ENCODE measurements at places on chromosomes 7 and 10. TPM values are rescaled to one million over a fixed set of nuclear protein-coding genes. Genes with fewer than 3 reads are reported as not detected.

EPO gene
- total RNA-seq: not detected

PRR15 gene
- 1.1 TPM for total RNA-seq

EPC1 gene
- total RNA-seq: 30.8 TPM

POM121C gene
- 16.5 TPM for total RNA-seq

GDF2 gene
- not detected for total RNA-seq

STAMBPL1 gene
- 11.6 TPM for total RNA-seq

SEMA4G gene
- under 0.01 TPM for total RNA-seq

MYH16 gene
- total RNA-seq: under 0.01 TPM

ANKRD2 gene
- total RNA-seq: 0.72 TPM

FAM107B gene
- total RNA-seq: 30.0 TPM

GRCh38 chr10:43265799-43266721 lies 805 bp downstream of the RASGEF1A start:
- no peak overlapping the region for H3K4me3 ChIP-seq
- peaks cover 37% of the 10 kb centered on the region for H3K27me3 ChIP-seq
- peak; percentile 90 for DNase-seq
- no peaks in the 10 kb centered on the region for H3K4me1 ChIP-seq
- H3K36me3 ChIP-seq: no peaks in the 10 kb centered on the region

GRCh38 chr7:29622335-29623265 lies 59.0 kb downstream of the PRR15 start:
- peak overlapping the region; percentile 31 for H3K4me3 ChIP-seq
- peak; percentile 85 for DNase-seq
- no peaks in the 10 kb centered on the region for H3K27me3 ChIP-seq
- H3K27ac ChIP-seq: peak overlapping the region; percentile 64
- H3K4me1 ChIP-seq: peaks cover 19% of the 10 kb centered on the region
- H3K36me3 ChIP-seq: no peaks in the 10 kb centered on the region

DNA sequence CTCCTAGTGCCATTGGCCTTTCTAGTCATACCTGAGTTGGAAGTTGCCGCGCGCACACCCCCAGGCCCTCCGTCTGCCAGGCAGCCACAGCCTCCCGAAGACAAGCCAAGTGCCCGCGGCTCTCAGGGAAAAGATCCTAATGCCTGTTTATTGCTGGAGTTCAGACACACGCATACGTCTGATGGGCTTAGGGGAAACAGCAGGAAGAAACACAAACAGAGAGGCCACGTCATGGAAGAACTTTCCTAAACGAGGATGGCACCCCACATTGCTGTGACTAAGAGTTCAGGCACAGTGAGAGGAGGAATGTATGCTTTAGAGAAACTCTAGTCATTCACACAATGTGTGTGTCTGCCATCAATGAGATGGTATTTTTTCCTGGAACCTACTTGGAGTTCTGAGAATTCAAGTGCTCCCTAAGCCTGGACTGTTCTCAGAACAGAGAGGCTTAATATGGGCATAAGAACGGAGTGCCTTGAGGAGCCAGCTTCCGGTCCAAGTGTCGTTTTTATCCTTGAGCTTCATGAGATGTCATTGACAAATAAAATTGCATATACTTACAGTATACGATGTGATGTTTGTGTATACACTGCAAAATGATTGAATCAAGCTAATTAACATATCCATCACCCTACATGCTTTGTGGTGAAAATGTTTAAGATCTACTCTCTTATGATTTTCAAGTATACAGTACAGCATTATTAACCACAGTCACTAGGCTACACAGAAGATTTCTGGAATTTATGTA lies 11.6 kb upstream of the RBP3 start:
- H3K27me3 ChIP-seq: peaks cover 32% of the 10 kb centered on the region
- no peak overlapping the region for H3K4me3 ChIP-seq

DNA sequence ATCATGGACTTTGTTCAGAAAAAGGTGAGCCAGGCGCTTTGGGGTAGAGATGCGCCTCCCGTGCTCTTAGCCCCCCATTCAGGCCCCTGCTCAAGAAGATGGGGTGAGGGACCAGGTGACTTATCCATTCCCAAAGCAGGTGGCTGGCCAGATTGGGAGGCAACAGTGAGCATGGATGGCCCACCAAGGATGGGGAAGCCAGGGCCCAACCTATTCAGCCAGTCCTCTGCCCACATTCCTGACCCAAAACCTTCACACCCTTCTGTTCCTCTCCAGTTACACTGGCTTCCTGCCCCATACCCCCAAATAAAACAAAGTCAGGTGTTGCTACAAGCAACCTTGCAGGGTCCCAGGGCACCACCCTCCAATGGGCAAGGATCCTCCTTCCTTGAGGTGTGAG lies 44.4 kb downstream of the TSPAN15 start:
- H3K36me3 ChIP-seq: no peaks in the 10 kb centered on the region
- H3K27me3 ChIP-seq: no peaks in the 10 kb centered on the region
- H3K4me3 ChIP-seq: no peak overlapping the region
- no peak for DNase-seq
- no peak overlapping the region for H3K27ac ChIP-seq

GRCh38 chr7:17062151-17063044 lies 180.6 kb upstream of the AGR3 start:
- H3K4me3 ChIP-seq: no peak overlapping the region
- DNase-seq: no peak
- H3K27me3 ChIP-seq: no peaks in the 10 kb centered on the region
- no peak overlapping the region for H3K27ac ChIP-seq

DNA sequence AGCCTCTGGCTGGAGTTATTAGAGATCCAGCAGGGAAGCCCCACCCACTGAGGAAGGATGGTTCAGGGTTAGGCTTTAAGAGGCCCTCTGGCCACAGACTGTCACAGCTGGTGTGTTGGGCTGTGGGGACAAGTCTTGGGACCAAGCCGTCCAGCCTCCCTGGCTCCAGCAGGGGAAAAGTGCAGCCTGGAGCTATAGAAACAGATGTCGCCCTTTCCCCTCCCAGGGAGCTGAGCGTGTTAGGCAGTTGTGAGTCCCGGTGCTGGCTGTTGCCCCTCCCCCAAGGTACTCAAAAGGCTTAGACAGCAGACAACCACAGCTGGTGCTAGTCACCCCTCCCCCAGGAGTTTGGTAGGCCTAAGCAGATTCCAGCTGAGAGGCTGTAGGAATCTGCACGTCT lies 143.4 kb downstream of the TMEM168 start:
- no peaks in the 10 kb centered on the region for H3K27me3 ChIP-seq
- no peak overlapping the region for H3K27ac ChIP-seq
- H3K4me1 ChIP-seq: no peaks in the 10 kb centered on the region
- H3K36me3 ChIP-seq: no peaks in the 10 kb centered on the region

DNA sequence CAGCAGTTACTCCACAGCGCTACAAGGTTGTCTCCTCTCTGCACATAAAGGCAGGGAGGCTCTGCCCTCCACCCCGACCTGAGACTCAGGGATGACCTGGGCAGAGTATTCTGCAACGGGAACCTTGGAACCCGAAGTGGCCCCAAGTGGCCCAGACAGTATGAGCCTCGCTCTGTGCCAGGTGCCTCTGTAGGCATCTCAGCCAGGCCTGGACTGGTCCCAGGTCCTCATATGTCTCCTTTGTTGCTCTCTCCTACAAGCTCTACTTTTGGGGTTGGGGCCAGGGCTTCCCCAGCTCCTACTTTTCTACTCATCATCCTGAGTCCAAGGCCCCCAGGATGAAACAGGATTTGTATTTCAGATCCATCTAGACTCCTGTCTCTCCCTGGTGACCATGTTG lies 241.5 kb upstream of the PRSS1 start:
- H3K27ac ChIP-seq: no peak overlapping the region
- no peak overlapping the region for H3K4me3 ChIP-seq
- H3K27me3 ChIP-seq: peaks cover 38% of the 10 kb centered on the region
- no peaks in the 10 kb centered on the region for H3K36me3 ChIP-seq
- no peak for DNase-seq
- H3K4me1 ChIP-seq: peaks cover 3% of the 10 kb centered on the region

GRCh38 chr10:122181041-122181732 lies 89.9 kb upstream of the BTBD16 start:
- no peak for DNase-seq
- H3K27me3 ChIP-seq: no peaks in the 10 kb centered on the region
- H3K4me1 ChIP-seq: peaks cover 40% of the 10 kb centered on the region

GRCh38 chr7:20152511-20152910 lies 64.7 kb downstream of the MACC1 start:
- H3K27ac ChIP-seq: no peak overlapping the region
- no peak for DNase-seq
- no peaks in the 10 kb centered on the region for H3K4me1 ChIP-seq
- no peaks in the 10 kb centered on the region for H3K36me3 ChIP-seq

GRCh38 chr7:143434660-143435059 lies 8.6 kb upstream of the TAS2R60 start:
- H3K27me3 ChIP-seq: no peaks in the 10 kb centered on the region
- H3K4me3 ChIP-seq: no peak overlapping the region
- no peak for DNase-seq
- peaks cover 8% of the 10 kb centered on the region for H3K4me1 ChIP-seq
- no peaks in the 10 kb centered on the region for H3K36me3 ChIP-seq
- no peak overlapping the region for H3K27ac ChIP-seq

DNA sequence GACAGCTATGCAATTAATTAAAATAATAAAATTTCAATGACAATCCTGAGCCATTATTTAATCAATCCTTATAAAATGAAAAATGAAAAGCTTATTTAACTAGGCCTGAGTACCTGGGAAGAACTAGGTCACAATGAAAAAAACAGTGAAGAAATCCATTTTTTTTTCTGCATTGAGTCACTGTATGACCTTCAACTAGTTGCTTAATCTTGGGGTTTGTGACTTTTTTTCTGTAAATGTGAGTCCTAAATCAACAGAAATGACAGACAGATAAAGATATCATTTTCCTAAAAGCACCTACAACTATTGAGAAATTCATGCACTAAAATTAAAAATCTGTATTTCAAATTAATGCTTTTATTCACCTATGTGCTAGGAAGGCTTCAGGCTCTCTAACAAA lies 96.8 kb downstream of the TMEM26 start:
- no peak overlapping the region for H3K4me3 ChIP-seq
- H3K27me3 ChIP-seq: no peaks in the 10 kb centered on the region
- no peak for DNase-seq
- no peak overlapping the region for H3K27ac ChIP-seq
- no peaks in the 10 kb centered on the region for H3K4me1 ChIP-seq

- H3K36me3 ChIP-seq: no peaks in the 10 kb centered on the region
- peaks cover 15% of the 10 kb centered on the region for H3K4me1 ChIP-seq
- peak overlapping the region; percentile 73 for H3K4me3 ChIP-seq
- peaks cover 86% of the 10 kb centered on the region for H3K27me3 ChIP-seq
- H3K27ac ChIP-seq: no peak overlapping the region
These were observed 166.4 kb upstream of the PPP1R3A start for GRCh38 chr7:114085313-114085591.

DNA sequence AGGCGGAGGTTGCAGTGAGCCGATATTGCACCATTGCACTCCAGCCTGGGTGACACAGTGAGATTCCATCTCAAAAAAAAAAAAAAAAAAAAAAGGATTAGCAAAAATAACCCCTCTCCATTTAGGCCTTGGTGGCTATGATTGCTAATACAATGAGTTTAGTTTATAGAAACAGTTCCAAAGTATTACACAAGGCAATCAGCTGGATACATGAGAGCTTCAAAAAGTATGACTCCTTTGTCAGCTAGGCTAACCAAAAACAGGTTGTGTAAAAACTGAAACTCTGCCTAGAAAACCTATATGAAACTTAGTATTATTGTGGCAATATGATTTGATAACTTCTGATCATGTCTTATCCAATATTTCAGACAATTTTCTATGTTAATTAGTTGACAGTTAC lies 57.2 kb downstream of the SUGCT start:
- no peak overlapping the region for H3K4me3 ChIP-seq
- H3K4me1 ChIP-seq: no peaks in the 10 kb centered on the region
- no peak for DNase-seq
- H3K27ac ChIP-seq: no peak overlapping the region
- H3K27me3 ChIP-seq: no peaks in the 10 kb centered on the region

- H3K4me3 ChIP-seq: no peak overlapping the region
- peaks cover 50% of the 10 kb centered on the region for H3K4me1 ChIP-seq
- no peaks in the 10 kb centered on the region for H3K27me3 ChIP-seq
- peak; percentile 90 for DNase-seq
- H3K36me3 ChIP-seq: no peaks in the 10 kb centered on the region
These were observed 11.3 kb downstream of the CRYGN start for GRCh38 chr7:151428378-151429236.

DNA sequence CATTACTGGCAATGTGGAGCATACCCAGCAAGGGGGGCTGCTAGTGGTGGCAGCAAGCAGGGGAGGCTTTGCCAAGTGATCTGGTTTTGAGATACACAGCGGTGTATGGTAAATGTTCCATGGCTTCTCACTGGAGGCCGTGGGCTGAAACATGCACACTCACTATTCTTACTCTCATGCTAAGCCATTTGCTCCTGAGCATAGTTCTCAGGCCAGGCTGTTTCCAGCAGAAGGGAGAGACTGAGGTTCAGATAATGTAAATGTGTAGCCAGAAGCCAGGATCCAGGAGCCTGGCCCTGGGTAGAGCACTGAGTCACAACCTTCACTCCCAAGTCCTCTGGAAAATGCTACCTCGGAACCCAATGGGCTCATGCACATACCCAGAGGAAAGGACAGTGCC lies 757.9 kb downstream of the GRID1 start:
- H3K27ac ChIP-seq: no peak overlapping the region
- H3K36me3 ChIP-seq: no peaks in the 10 kb centered on the region
- DNase-seq: no peak
- H3K4me3 ChIP-seq: no peak overlapping the region

GRCh38 chr7:30157204-30157603 lies 22.4 kb downstream of the MTURN start:
- H3K36me3 ChIP-seq: no peaks in the 10 kb centered on the region
- H3K4me1 ChIP-seq: peaks cover 9% of the 10 kb centered on the region
- no peak overlapping the region for H3K4me3 ChIP-seq
- H3K27ac ChIP-seq: no peak overlapping the region

DNA sequence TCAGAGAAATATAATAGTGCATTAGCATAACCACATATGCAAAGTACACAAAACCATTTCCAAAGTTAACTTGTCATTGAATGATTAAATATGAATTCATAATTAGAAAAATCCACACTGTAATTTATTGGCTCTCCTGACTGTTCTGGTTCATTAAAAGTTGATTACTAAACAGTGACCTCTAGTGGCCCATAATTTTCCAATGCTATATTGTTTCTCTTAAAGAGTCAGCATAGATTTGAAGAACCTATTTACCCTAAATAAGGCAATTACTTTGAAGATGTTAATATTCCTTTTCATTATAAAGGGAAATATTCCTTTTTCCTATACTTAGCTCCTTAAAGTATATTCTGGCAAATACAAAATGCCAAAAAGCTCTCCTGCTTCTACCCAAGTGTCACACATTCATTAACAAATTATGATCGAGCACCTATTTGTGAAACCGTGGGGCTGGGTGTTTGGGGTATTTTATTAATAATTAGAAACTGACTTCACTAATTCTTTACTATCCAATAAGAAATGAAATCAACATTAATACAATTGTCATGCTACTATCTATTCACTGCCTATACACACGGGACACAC lies 86.2 kb downstream of the HIBADH start:
- no peaks in the 10 kb centered on the region for H3K36me3 ChIP-seq
- H3K4me1 ChIP-seq: no peaks in the 10 kb centered on the region
- no peaks in the 10 kb centered on the region for H3K27me3 ChIP-seq
- DNase-seq: no peak

GRCh38 chr10:100347568-100348195 lies 649 bp downstream of the SCD start:
- H3K27ac ChIP-seq: no peak overlapping the region
- peak overlapping the region; percentile 84 for H3K4me3 ChIP-seq
- no peaks in the 10 kb centered on the region for H3K27me3 ChIP-seq
- peaks cover 11% of the 10 kb centered on the region for H3K4me1 ChIP-seq

GRCh38 chr10:81708929-81709328 lies 166.1 kb upstream of the NRG3 start:
- no peaks in the 10 kb centered on the region for H3K4me1 ChIP-seq
- no peak for DNase-seq
- H3K36me3 ChIP-seq: no peaks in the 10 kb centered on the region
- H3K27me3 ChIP-seq: no peaks in the 10 kb centered on the region
- no peak overlapping the region for H3K4me3 ChIP-seq
- H3K27ac ChIP-seq: no peak overlapping the region

- no peak overlapping the region for H3K4me3 ChIP-seq
- no peaks in the 10 kb centered on the region for H3K4me1 ChIP-seq
- no peak overlapping the region for H3K27ac ChIP-seq
- DNase-seq: no peak
These were observed 24.0 kb downstream of the HABP2 start for GRCh38 chr10:113576852-113577251.

Measured in osteoblast (primary cell).